ENCODE measurements at places on chromosomes 11 and 22.

DNA sequence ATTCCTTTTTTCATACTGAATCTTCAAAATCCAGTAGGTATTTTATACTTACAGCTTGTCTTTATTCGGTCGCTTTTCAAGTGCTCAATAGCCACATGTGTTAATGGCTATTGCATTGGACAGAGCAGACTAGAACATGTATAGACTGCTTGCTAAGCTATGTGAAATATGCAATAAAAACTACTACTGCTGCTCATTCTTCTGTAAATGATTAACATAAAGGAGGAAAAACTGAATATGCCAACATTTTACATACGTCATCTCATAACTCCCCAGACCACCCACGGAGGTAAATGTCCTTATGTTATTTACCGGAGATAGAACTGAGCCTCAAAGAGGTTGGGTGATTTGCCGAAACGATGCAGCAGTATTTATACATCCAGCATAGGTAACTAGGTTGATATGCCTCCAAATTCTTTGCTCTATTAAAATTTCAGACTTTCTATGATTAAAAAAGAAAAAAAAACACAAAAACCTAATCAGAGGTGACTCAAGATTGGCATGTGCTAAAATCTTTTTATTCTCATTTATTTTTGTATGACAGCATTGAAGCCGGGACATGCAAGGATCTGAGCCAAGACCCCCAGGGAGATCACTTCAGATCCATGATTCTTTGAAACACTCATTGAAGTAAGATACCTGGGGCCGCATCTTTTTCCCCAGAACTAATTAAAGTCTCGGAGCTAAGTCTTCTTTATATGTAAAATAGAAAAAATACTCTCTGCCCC, 78.5 kb upstream of the OR5AK2 start:
- DNase-seq: no peak

GRCh38 chr22:44439356-44440223, 58.4 kb downstream of the RTL6 start:
- no peak for DNase-seq

- DNase-seq: no peak
These were observed 8.6 kb downstream of the ZNF195 start for GRCh38 chr11:3370311-3370870.

GRCh38 chr11:32395127-32395526, 40.2 kb downstream of the WT1 start:
- DNase-seq: no peak

DNA sequence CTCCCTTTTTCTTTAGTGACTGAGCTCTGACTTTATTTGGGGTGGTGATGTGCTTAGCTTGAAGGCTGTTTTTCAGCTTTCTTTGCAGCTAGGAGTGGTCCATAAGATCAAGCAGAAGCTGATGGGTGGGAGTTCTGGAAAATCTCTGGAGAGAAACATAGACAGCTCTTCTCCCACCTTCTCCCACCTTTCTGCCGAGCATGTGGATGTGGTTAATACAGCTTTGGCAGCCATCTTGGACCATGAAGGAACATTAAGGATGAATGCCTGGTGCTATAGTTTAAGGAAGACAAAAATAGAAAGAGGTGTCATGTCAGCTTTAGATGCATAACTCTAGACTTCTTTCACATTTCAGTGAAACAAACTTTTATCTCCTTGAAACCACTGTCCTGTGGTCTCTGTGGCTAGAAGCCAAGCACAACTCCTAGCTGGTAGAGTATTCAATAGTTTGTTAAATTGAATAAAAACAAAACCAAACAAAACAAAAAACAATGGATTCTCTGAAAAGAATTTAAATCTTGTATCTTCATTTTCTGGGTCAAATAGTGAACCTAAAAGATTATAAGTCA, 203.6 kb upstream of the SESN3 start:
- no peak for DNase-seq

- DNase-seq: no peak
These were observed 7.8 kb upstream of the MS4A8 start for GRCh38 chr11:60691661-60692060.

- no peak for DNase-seq
These were observed 109.7 kb upstream of the RRM1 start for GRCh38 chr11:3984896-3985295.

- no peak for DNase-seq
These were observed 7.2 kb downstream of the STK33 start for GRCh38 chr11:8586805-8587204.

GRCh38 chr22:22396741-22397291, 111.7 kb downstream of the ZNF280B start:
- no peak for DNase-seq

- no peak for DNase-seq
These were observed 1.4 kb downstream of the CDKN1C start for GRCh38 chr11:2883979-2884815.

- DNase-seq: no peak
These were observed 117.3 kb upstream of the GRK3 start for GRCh38 chr22:25447067-25447685.

GRCh38 chr11:28539239-28540030, 431.2 kb downstream of the METTL15 start:
- DNase-seq: no peak

- DNase-seq: no peak
These were observed 21.7 kb downstream of the VWCE start for GRCh38 chr11:61273178-61274078.

DNA sequence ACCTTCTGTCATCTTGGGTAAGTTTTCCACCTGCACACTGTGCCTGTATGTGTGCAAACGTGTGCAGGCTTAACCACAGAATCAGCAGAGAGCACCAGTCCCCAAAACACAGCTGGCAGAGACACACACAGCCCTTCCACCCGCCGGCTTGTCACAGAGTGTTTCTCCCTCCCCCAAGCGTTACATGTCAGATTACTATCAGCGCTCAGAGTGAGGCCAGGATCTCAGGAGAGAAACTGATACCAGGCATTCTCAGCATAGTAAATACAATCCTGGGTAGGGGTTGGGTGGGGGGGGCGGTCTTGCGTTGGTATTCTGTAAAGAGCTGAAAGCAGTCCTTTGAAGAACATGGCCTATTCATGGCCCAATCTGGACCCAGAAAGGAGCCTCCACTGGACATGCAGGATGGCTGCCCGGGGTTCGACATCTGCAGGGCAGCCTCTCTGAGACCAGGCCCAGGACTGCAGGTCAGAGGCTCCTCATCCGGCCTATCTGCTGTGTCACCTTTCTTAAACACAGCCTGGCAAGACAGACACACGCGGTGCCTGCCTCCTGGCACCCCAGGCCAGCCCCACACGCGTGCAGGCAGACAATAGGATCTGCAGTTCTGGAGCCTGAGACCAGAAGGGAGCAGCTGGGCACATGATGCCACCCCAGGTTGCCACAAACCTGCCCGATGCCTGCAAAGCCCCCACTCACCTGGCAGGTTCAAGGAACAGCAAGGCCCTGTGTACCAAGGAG, 1.7 kb downstream of the OSBPL5 start:
- no peak for DNase-seq

GRCh38 chr11:117083011-117083935, 15.0 kb downstream of the SIK3 start:
- no peak for DNase-seq

GRCh38 chr11:102767800-102768199, 12.6 kb downstream of the MMP10 start:
- no peak for DNase-seq

GRCh38 chr11:76752321-76753143, 30.6 kb upstream of the TSKU start:
- no peak for DNase-seq

DNA sequence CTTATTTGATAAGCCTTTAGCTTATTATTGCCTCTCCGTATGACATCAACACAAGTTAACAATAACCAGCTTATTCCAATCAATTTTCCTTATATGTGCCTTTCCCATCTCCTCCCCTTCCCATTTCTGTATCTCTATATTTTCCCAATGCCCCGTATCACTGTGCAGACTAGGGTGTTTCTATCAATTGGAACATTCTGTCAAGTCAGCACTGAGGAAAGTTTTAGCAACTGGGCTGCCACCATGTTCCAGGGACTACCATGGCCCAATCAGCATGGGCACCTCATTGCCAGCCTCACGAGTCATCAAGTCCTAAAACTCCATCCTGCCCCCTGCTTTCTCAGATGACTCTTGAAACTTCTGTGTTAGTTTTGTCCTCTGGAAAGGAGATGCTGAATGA, 973.1 kb upstream of the CNTN5 start:
- DNase-seq: no peak

DNA sequence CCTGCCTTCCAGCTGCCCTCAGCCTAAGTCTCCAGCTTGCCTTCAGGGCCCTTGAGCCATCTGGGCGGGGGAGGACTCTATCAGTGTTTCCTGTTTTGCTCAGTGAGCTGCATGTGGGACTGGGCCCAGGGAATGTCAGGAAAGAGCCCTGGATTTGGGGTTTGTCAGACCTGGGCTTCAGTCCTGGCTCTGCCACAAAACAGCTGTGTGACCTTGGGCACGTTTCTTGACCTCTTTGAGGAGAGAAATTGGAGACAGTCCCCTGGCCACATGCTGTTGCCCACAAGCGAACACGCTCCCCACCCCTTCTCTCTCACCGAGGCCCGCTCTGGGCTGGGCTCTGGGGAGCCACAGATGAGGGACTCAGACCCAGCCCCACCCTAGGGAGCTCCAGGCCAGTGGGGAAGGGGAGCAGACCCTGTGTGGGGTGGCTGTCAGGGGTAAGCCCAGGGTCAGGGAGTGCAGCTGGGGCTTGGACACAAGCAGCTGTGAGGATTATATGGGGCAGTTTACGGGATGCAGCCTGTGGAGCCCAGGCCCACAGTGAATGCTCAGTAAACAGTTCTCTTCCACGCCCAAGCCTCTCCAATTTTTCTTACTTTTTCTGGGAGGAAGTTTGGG, 12.3 kb downstream of the MYO7A start:
- no peak for DNase-seq

- DNase-seq: no peak
These were observed 89.8 kb downstream of the PIWIL4 start for GRCh38 chr11:94656968-94657367.

GRCh38 chr11:44823868-44824267, 97.1 kb downstream of the TSPAN18 start:
- DNase-seq: no peak

DNA sequence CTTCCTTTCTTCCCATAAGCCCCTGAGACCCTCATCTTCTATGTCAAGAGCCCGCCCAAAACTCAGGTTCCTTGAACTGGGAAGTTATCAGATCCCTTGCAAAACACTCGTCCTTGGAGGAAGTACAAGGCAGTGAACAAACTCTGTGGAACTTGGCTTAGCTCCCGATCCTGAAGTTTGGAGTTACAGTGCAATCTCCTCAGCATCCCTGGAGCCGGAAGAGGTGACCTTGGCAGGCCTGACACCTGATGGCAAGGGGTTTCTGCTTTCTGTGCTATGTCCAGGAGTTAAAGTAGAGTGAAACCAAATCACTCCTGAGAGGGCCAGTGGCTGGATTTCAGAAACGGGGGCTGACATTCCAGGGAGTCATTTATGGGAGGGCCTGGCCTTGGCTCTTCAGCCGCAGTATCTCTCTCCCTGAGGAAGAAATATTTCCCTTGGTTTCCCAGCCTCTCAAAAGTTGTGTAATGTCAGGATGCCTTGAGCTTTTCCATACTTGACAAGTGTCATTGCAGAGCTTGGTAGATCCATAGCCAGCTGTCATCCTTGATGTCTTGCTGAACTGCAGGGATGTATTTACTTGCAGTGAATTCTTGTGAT, 1.9 kb upstream of the GRAMD1B start:
- DNase-seq: no peak

GRCh38 chr11:120523196-120523595, 11.6 kb downstream of the GRIK4 start:
- no peak for DNase-seq

Data from cortex of kidney (tissue), 1 donor.